CD4-positive, alpha-beta T cell treated with Interleukin-15 for 1 hour (primary cell): ENCODE measurements at places on chromosomes 12 and 14.

GRCh38 chr12:89352242-89352491 lies 134 bp downstream of the DUSP6 start:
- DNase-seq, result no peak

GRCh38 chr14:52871606-52872005 lies 79.2 kb downstream of the FERMT2 start:
- DNase-seq, result no peak

GRCh38 chr14:71815110-71815509 lies 117.1 kb upstream of the RGS6 start:
- no peak for DNase-seq

DNA sequence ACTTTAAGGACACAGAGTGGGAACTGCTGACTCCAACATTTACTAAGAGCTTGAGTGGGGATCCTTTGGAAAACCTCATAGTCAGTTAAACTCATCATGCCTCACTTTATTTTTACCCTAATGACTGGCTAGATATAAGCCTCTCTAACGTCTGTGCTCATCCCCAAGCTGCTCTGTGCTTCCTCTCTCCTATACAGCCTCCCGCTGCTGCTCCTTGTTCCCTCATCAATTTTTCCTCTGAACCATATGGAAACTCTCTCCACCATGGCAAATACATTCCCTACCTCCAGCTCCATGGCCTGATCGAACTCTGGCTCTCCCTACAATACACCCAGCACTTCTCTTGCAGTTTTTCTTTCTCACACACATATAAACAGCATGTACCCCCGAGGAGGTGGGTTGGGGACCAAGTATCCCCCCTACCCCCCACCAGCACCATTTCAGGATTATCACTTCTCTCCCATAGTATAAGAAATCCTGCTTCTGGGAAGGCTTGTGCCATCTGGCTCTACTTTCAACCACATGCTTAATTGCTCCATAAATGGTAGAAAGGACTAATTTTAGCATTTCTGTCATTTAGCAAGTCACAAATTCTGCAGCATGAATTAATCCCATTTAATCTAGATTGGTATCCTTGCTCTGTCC lies 39.2 kb upstream of the DYRK2 start:
- DNase-seq, result no peak

GRCh38 chr14:92033906-92034687 lies 5.8 kb downstream of the TRIP11 start:
- no peak for DNase-seq

GRCh38 chr12:65817866-65818265 lies 6.4 kb upstream of the HMGA2 start:
- no peak for DNase-seq

GRCh38 chr12:10223208-10223607 lies 10.5 kb downstream of the GABARAPL1 start:
- DNase-seq, result no peak

DNA sequence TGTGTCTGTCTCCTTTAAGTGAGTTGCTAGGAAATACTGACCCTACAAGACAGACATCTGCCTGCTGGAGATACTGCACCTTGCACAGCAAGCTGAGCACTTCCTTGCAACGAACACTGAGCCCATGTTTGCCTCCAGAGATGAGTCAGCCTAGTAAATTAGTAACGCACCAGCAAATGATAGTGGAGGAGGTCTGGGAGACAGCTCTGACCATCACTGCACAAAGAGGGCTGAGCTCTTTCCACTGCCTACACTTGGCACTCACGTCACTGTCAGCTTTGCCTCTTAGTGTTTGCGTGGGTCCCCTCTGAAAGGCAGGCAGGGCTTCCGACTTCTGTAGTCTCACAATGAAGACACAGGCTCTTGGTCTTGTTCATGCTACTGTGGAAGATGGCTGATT lies 109.0 kb downstream of the APAF1 start:
- DNase-seq, result no peak

DNA sequence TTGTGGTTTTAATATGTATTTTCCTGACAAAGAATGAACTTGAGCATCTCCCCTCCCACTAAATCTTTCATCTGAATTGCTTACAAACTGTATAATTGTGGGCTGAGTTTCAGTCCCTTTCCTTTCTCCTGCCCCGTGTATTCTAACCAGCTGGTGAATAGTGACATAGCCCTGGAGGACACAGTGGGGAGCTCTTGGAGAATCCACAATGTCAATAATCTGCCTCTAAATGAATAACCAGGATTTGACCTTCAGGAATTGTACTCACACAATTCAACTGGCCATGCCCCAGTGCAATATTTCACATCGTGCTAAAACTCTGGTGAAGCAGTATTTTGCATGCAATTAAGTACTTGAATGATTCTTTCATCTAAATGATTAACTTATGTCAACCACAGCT lies 177.2 kb downstream of the C12orf42 start:
- no peak for DNase-seq

DNA sequence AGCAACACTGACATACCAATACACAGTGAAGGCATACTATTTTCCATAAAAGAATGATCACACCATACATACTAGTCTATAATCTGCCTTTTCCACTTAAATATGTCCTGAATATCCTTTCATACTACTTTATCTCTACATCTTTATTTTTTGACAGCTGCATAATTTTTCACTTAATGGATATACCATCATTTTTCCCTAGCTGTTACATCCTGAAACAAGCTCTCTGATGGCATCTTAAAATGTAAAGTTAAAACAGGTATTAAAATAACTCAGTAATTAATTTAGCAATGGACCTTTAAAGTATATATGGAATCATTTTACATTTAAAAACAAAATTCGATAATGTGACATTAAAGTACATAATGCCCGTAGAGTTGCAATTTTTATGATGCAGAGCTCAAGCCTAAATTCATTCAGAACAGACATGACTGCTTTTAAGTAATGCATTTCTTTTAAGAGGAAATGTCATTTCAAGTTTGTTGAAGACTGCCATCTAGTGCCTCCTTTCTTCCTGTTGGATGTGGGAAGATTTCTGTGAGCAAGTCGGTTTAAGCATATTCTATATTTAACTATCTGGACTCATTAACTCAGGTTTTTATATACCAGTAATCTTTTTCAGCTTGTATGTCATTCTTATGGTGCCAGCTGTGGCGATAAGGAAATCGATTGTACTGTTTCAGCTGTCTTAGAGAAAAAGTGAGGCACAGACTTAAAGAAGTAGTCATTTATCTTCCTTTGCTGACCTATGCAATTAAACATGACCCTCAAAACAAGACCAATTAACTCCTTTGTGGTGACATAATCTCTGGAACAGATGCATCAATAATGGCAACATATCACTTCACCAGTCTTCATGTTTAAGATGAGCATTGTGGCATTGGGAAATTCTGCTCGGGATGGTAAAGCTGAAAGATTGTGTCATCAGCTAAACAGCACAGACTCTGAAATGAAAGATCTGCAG lies 20.3 kb downstream of the PRICKLE1 start:
- no peak for DNase-seq

DNA sequence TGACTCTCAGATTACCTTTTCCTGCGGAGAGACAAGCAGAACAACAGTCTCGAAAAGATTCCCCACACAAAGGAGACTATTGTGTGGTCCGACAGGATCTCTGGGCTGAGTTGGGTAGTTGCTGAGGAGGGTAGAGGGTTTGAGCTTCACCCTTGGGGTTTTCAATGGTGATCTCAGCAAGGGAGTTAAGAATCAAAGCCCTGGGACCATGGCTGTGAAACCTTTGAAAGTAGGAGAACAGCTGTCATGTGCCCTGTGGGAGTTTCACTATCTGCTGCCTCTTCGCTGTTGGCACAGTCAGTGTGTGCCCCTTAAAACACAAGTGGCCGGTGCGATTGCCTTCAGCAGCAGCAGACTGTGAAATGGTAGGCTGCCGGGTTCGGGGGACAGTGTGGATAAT lies 14.2 kb upstream of the PLEK2 start:
- DNase-seq, result no peak

DNA sequence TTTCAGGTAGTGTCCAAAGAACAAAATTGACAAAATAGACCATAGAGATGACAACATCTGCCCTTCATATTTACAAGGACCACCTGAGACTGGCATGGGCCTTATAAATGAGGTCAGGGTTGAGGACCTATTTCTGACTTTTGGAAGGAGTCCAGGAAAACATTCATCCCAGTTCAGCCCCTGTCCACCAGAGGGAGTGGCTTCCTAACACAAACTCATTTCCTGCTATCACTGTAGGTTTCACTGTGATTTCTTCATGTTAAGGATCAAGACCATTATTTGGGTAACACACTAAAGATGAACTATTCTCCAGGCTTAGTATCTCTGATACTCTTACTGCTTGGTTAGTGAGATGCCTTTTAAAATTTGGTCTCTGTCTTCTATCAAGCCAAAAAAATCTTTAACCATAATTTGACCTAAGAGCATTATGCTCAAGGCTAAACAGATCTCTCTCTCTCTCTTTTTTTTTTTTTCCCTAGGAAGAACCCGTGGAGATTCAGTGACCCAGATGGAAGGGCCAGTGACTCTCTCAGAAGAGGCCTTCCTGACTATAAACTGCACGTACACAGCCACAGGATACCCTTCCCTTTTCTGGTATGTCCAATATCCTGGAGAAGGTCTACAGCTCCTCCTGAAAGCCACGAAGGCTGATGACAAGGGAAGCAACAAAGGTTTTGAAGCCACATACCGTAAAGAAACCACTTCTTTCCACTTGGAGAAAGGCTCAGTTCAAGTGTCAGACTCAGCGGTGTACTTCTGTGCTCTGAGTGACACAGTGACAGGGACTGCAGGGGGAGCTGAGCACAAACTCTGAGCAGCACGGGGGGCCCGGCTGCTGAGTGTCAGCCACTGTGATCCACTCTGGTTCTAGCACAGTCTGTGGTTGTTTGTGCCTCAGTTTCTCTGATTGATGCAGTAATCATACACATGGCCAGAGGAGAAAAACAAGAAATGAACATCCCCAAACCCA lies 267.6 kb upstream of the OR4E1 start:
- peak; percentile 29 for DNase-seq

DNA sequence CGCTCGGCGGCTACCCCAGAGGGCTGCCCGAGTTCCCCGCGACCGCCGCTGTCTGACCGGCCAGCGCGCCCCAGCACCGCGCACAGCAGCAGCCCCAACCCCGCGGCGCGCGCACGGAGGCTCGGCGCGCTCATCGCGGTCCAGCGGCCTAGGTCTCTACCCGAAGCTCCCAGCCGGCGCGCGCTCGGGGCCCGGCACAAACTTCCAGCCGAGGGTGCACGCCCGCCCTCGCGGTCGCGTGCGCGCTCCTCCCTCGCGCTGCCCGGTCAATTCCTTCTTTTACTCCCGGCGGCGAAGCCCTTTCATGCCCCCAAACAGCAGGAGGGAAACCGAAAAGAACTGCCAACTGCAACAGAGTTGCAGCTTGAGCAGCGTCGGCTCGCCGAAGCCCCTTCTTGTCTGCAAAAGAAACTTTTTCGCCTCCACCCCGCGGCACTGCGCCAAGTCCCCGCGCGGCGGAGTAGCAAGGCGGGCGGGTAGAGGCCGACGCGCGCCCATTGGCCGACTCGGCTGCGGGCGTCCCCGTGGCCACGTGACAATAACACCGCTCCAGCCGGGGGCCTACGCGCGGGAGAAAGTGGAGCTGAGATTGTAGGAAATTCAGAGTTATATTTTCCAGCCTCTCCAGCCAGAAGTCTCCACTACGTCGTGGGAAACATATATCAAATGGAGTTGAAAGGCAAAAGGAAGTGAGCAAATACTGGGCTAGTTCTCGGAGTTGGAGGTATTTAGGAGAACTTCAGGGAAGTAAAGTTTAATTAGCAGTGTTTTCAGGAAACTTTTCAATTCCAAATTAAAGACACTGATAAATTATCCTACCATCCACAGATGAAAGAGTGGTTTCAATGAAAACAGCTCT lies at the start of gene LRIG3:
Gene LRIG3, minus strand, starts transcription at position 403 of the 859 bp plus-strand sequence. Its CDS starts 269 bp downstream, at position 134.
- no peak for DNase-seq

DNA sequence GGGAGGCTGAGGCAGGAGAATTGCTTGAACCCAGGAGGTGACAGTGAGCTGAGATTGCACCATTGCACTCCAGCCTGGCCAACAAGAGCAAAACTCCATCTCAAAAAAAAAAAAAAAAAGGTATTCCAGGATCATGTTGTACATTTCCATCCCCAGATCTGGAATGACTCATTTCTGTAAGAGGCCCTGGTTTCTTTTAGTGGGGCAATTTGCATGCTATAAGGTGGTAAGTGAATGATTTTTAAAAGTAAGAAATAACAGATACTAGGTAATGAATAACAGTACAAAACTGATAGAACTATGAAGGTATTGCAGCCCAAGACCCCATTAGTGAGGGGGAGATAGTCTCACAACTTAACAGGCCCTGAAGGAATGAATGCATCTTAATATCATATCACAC lies 17.7 kb upstream of the ADCK1 start:
- DNase-seq, result no peak

- DNase-seq, result no peak
Measured at GRCh38 chr12:102800565-102800964, 116.5 kb downstream of the PAH start.

- no peak for DNase-seq
Measured at GRCh38 chr14:38001501-38001900, 206.2 kb upstream of the SSTR1 start.

DNA sequence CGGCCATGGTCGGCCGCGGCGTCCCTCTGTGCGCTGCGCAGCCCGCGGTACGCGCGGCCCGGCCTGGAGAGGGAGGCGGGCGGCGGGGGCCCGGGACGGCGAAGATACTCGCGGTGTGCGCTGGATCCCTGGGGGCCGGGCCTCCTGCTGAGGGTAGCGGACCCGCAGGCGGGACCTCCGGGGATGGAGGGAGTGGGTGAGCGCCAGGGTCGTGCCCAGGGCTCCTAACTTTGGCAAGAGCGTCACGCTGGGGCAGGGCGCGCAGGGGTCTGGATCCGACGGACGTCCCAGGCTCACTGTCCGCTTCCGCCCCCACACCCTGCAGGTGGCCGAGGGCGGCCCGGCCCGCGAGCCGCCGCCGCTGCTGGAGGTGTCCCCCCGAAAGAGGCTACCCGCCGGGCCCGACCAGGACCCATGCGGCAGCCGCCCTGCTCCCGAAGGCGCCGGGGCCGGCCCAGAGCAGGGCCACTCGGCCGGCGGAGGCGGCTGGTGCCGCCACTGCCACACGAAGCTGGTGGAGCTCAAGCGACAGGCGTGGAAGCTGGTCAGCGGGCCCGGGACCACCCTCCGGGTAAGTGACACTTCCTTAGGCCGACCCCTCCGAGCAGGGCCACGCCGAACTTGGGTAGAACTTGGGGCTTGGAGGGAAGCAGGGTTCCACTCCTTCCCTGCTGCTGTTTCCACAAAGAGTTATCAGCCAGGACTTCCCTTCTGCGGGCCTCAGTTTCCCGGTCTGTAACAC lies 502 bp downstream of the KIF26A start:
- DNase-seq, result peak; percentile 4

- peak; percentile 61 for DNase-seq
Measured at GRCh38 chr12:108333898-108334699, 5.0 kb downstream of the CMKLR1 start.

GRCh38 chr14:69481815-69482568 lies 2.5 kb upstream of the PLEKHD1 start:
- DNase-seq, result no peak
